Stimulated activated CD4-positive, alpha-beta T cell treated with anti-CD3 and anti-CD28 coated beads, Interleukin-15, amount 100 ng/mL, for 48 hours (primary cell): ENCODE measurements at places on chromosomes 2 and 18.

GRCh38 chr18:77911971-77912605 lies 662.4 kb downstream of the GALR1 start:
- no peak for DNase-seq

DNA sequence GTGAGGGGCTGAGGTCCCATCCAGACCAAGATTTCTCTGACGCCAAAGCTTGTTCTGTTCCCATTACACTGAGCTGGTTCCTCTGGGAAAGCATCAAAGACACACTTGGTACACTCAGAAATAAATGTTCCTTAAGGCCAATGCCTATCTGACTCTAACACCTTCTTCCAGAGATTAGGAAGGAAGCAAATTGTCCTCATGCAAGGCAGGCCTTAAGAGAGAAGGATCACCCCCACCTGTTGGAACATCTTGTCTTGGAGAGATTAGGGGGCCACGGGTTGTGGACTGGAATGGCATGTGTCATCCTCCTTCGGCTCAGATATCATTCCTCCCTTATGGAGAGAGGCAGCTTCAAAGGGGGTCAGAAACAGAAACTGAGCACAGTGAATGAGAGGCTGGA lies 100.2 kb downstream of the ANKRD44 start:
- no peak for DNase-seq

GRCh38 chr2:1707771-1708418 lies 36.4 kb downstream of the PXDN start:
- DNase-seq, result no peak

DNA sequence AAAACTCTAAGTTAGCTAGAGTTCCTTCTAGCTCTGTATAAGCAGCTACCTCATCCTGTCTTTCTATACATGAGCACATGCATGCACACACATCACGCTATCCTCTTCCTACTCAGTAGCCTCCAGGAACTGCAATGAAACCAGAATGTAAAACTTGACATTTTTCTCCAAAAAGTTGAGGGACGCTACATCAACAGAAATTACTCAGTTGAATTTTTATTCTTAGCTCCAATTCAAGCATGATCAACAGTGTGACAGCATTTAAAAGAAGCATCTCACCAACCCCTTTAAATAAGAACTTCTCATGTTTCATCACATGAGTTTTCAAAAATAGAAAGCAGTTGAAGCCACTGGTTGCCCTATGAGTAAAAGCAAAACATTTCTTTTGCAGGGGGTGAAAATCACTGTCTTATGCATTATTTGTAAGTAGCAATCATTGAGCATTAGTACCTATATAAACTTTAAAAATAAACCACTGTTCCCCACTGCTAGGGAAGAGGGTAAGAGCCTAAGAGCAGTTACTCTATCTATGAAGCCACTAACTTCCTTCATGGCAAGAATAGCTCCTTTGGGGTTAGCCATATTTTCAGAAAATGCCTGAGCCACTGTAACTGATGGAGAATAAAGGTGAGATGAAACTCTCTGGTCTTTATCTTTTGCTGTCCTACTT lies 77.9 kb upstream of the ARL5A start:
- DNase-seq, result no peak

GRCh38 chr2:179106676-179107428 lies 56.9 kb upstream of the CCDC141 start:
- no peak for DNase-seq

GRCh38 chr2:219901155-219901554 lies 273.7 kb downstream of the SLC4A3 start:
- no peak for DNase-seq

DNA sequence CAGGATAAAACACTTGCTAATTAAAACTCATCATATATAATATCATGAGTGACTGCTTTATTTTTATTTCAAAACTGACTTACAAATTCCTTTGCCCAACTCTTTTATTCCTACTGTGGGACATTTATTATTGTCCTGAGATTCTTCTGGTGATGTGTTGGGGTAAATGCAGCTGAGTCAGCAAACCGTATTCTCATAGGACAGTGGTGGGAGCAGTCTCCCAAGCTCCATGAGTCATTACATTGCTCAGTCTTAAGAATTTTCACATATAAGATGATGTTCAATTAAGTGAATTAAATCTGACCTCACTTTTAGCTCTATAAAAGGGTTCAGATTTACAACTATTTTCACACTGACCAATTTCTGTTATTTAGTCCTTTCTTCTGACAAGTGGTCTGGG lies 1530.7 kb downstream of the LRP1B start:
- DNase-seq, result no peak

DNA sequence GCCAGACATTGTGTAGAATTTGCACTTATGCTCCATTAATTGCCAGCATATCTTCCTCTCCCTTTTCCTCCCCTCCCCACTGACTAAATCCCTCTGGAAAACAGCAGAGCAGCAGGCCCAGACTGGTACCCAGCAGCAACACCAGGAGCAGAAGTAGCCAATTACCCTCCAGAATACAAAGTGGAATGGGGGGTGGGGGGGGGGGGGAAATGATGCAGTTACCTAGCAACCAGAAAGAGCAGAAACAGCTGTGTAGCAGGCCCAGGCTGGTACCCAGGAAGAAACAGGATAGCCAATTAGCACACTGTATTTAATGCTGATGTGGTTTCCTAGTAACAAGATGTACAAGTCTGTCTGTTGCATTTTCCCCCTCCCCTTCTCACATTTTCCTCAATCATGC lies 52.3 kb downstream of the KLF7 start:
- no peak for DNase-seq

GRCh38 chr18:36636237-36636817 lies 192.5 kb downstream of the TPGS2 start:
- no peak for DNase-seq

GRCh38 chr2:210199854-210200253 lies 25.4 kb downstream of the ACADL start:
- no peak for DNase-seq

DNA sequence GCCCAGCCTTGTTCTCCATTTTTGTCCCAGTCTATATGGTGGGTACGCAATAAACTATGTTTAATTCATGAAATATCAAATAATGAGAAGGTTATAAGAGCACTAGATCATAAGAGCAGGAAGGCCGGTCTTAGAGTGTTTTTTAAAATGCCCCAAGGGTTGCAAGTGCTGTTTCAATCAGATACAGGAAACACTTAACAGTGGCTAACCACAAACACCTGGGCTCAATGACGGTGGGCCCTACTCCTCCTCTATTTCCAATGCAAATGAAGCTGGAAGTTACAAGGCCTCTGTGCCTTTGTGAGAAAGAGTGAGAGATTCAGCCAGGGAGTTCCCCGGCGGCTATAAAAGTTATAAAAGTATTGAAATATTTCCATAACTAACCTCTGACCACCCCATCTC lies 18.9 kb upstream of the WDR33 start:
- peak; percentile 57 for DNase-seq
